ENCODE measurements at places on chromosomes 4 and X.
A peak's percentile ranks its signal among the peaks of the same experiment; 100 is the strongest.

DNA sequence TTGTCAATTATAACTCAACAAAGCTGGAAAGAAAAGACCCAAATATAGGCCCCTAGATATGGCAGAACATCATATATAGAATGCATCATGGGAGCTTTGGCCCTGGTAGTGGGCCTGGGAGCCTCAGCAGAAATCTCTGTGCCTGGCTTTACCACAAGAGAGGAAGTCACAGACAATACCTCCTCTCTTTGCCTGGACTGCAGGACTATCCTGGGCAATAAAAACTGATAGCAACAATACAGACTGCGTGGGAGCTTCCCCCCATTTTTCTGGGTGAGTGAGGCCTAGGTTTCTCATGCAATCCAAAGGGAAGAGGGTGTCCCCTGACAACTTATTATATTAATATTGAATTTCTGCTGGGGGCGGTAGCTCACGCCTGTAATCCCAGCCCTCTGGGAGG is 64.0 kb upstream of the NFKB1 start:
- no peak for DNase-seq

DNA sequence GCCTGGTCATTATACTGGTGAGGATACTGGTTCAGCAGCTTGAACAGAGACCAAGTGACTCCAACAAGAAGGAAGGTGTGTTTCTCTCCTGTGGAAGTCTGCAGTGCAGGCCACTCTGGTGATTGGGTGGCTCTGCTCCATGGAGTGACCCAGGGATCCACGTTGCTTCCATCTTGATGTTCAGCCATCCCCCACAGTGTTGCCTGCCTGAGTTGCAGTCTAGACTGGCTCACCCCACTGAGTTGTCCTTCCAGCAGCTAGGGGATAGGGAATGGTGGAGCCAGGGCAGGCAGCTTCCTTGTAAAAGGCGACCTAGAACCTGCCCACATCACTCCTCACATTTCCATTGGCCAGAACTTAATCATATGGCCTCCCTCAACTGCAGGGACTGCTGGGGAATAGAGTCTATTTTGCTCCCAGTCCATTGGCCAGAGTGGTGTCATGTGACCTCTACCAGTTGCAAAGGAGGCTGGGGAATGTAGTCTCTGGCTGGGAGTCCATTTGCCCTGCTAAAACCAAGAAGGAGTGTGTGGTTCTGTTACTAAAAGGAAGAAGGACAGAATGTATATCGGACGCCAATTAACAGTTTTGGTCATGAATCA is 8.0 kb downstream of the MAN2B2 start:
- DNase-seq = peak; percentile 61

- DNase-seq = no peak
These were observed 37.5 kb downstream of the MTMR1 start for GRCh38 chrX:150730719-150731118.

- no peak for DNase-seq
These were observed 200.8 kb upstream of the GIMD1 start for GRCh38 chr4:106569146-106570031.

DNA sequence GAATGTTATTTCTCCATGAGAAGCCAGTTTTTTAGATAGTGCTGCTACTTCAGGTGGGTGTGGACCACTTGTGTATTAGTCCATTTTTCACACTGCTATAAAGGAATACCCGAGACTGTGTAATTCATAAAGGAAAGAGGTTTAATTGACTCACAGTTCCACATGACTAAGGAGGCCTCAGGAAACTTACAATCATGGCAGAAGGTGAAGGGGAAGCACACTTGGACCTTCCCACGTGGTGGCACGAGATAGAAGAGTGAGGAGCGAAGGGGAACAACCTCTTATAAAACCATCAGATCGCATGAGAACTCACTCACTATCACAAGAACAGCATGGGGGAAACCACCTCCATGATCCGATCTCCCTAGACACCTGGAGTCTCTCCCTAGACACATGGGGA is 3.4 kb upstream of the PPID start:
- DNase-seq = no peak

DNA sequence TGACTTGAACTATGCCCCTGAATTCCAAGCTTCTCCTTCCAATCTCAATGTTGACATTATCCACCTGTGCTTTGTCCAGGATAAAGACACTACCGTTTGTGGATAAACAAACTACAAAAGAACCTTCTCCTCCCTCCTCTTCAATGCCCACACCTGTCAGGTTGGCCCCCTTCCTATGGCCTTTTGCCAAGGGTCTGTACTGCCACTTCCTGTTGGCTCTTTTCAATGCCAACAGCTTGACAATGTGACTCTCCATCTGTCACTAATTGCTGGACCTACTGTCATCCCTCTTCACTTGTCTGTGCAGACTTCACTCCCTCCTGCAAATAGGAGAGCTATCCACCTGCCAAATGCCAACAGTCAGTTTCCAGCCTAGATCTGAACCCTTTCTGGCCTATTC is 35.8 kb upstream of the MID1 start:
- no peak for DNase-seq

- no peak for DNase-seq
These were observed 1351.2 kb downstream of the STIM2 start for GRCh38 chr4:28211676-28212470.

All from SK-MEL-5 (cell line).